ENCODE measurements at places on chromosomes 5 and 9. TPM values are rescaled to one million over a fixed set of nuclear protein-coding genes. Genes with fewer than 3 reads are reported as not detected.

Gene FSTL4
- not detected for total RNA-seq

Gene SLCO6A1
- total RNA-seq, result not detected

Gene CEL
- total RNA-seq, result 2.7 TPM

Gene ARHGEF37
- total RNA-seq, result 5.5 TPM

Gene FOXD4L6
- 0.20 TPM for total RNA-seq

Gene REXO4
- total RNA-seq, result 32.6 TPM

Gene FGF18
- total RNA-seq, result 1.1 TPM

Gene CCDC152
- 0.25 TPM for total RNA-seq

Gene IL7R
- total RNA-seq, result 0.41 TPM

Gene SLC25A2
- 0.33 TPM for total RNA-seq

Gene SPATA6L
- total RNA-seq, result 7.1 TPM

DNA sequence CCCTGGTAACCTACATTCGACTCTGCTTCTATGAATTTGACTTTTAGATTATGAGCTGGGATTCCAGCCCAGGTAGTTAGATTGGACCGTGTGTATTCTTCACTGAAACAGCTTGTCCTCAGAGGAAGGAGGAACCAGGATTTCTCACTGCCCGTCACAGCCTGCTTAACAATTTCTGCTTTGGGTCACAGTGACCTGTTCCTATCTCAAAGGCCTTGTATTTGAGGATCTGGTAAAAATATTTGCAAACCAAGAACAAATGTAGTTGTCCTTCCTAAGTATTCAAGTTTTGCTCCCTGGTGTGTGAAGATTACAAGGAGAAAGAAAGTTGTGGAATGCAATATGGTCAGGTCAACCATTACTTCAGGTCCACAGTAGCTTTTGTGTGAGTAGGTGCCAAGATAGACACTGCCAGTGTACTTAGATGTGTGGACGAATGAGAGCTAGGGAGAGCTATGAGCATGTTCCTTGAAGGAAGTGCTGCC is 55.1 kb downstream of the KIF4B start:
- no peaks in the 10 kb centered on the region for H3K36me3 ChIP-seq
- no peak overlapping the region for H3K27ac ChIP-seq
- no peak for DNase-seq
- H3K4me3 ChIP-seq, result no peak overlapping the region
- H3K27me3 ChIP-seq, result peaks cover 36% of the 10 kb centered on the region
- H3K4me1 ChIP-seq, result no peaks in the 10 kb centered on the region

- H3K36me3 ChIP-seq, result no peaks in the 10 kb centered on the region
- no peak overlapping the region for H3K27ac ChIP-seq
- no peaks in the 10 kb centered on the region for H3K4me1 ChIP-seq
- no peak for DNase-seq
- H3K27me3 ChIP-seq, result no peaks in the 10 kb centered on the region
Measured at GRCh38 chr5:102792705-102793104, 37.6 kb downstream of the PAM start.

DNA sequence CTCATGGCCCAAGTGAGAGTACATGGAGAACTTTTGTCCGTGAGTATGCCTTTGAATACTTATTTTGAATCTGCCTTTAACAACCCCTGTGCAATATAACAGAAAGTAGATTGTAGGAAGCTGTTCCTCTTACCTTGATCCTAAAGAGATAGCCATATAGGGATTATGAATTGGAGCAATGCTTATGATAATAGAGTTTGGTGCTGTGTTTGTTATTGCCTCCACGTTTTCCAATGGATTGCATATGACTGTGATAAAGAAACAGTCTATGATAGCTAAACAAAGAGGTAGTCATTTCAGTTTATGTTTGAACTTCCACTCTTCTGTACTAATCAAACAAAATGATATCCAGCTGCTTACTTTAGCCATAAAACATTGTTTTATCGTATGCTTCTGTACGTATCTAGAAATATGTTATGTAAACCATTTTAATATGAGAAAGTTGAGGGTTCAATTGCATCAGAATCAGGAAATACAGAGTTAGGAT is 199.6 kb upstream of the RGMB start:
- DNase-seq, result no peak
- H3K4me3 ChIP-seq, result no peak overlapping the region
- H3K27ac ChIP-seq, result no peak overlapping the region
- no peaks in the 10 kb centered on the region for H3K27me3 ChIP-seq

DNA sequence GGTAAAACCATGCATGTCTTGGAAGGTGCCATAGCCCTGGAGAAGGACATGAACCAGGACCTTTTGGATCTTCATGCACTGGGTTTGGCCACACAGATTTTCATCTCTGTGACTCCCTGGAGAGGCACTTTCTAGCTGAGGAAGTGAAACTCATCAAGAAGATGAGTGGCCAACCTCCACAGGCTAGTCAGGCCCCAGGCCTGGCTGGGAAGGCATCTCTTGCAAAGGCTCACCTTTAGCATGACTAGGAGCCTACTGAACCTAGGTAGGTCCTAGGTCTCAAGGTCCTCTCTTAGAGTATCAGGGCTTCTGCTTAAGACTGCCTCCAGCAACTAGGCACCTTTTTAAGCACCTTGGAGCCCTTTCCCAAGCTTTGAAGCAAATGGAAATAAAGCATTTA is 1448.7 kb upstream of the ACO1 start:
- H3K27me3 ChIP-seq, result no peaks in the 10 kb centered on the region
- DNase-seq, result no peak

DNA sequence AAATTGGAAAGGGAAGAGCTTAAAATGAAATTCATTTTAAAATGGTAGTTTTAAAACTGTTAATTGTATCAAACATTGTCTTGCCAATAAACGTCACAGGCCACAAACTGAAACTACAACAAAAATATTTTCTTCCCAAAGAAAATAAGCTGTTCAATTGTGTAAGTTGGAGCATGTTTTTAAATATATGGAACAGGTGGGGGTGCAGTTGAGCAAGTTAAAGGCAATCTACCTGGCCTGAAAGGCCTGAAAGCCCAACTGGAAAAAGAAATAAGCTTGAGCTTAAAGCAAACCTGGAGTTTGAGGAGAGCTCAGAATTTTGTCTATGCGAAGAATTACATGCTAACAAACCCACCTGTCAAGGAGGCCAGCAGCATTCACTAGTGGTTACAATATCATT is 439.5 kb downstream of the ACTL7B start:
- no peaks in the 10 kb centered on the region for H3K27me3 ChIP-seq
- H3K27ac ChIP-seq, result no peak overlapping the region
- no peak overlapping the region for H3K4me3 ChIP-seq
- DNase-seq, result no peak
- no peaks in the 10 kb centered on the region for H3K36me3 ChIP-seq

- DNase-seq, result no peak
- H3K4me3 ChIP-seq, result peak overlapping the region; percentile 79
- no peaks in the 10 kb centered on the region for H3K27me3 ChIP-seq
- peaks cover 22% of the 10 kb centered on the region for H3K4me1 ChIP-seq
- H3K36me3 ChIP-seq, result no peaks in the 10 kb centered on the region
- H3K27ac ChIP-seq, result no peak overlapping the region
Measured at GRCh38 chr5:177472460-177473442, 683 bp downstream of the DBN1 start.

GRCh38 chr5:6556802-6557102 is 76.1 kb downstream of the NSUN2 start:
- no peak overlapping the region for H3K27ac ChIP-seq
- no peak overlapping the region for H3K4me3 ChIP-seq
- peaks cover 93% of the 10 kb centered on the region for H3K27me3 ChIP-seq
- DNase-seq, result no peak
- no peaks in the 10 kb centered on the region for H3K4me1 ChIP-seq
- H3K36me3 ChIP-seq, result no peaks in the 10 kb centered on the region

- no peak overlapping the region for H3K27ac ChIP-seq
- peaks cover 51% of the 10 kb centered on the region for H3K27me3 ChIP-seq
- DNase-seq, result no peak
Measured at GRCh38 chr5:135434591-135435466, 12.3 kb downstream of the DCANP1 start.

GRCh38 chr5:127254729-127255284 is 35.8 kb upstream of the MEGF10 start:
- no peaks in the 10 kb centered on the region for H3K4me1 ChIP-seq
- H3K4me3 ChIP-seq, result no peak overlapping the region
- DNase-seq, result no peak

GRCh38 chr5:164058621-164059020 is 553.2 kb downstream of the MAT2B start:
- H3K27ac ChIP-seq, result no peak overlapping the region
- H3K4me1 ChIP-seq, result no peaks in the 10 kb centered on the region
- no peaks in the 10 kb centered on the region for H3K27me3 ChIP-seq
- no peak for DNase-seq
- no peaks in the 10 kb centered on the region for H3K36me3 ChIP-seq

DNA sequence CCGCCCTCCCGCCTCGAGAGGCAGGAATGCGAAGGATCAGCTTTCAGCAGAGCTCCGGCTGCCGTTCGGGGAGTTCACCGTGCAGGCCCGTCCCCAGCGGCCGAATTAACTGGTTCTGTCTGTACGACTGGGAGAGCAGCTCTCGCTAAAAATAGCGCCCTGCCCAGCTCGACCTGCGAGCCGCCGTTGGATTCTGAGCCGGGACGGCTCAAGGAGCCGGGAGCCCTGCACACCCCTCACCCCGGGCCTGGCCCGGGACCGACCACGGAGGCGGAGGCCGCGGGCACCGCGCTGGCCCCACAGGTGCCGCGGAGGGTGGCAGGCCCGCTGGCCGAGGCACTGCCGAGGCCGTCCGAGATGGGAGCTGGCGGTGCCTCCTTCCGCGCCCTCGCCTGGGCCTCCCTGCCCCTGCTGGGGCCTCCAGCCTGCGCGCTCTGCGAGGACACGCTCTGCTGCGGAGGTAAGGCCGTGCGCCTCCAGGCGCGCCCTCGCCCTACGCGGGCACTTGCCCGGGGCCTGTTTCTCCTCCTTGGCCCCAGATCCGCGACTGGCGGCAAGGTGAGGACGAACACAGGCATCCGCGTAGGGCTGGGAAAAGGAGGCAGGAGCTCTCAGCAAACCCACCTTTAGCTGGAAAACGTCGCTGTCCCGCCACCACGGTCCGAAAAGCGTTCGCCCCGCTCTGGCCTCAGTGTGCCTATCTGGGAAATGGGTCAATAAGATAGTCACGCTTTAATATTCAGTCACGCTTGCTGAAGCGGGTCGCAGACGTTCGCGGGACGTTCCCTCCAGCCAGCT is 53.1 kb upstream of the DAB2IP start:
- peaks cover 26% of the 10 kb centered on the region for H3K4me1 ChIP-seq
- no peaks in the 10 kb centered on the region for H3K27me3 ChIP-seq
- peak overlapping the region; percentile 56 for H3K27ac ChIP-seq

- peak overlapping the region; percentile 72 for H3K27ac ChIP-seq
- DNase-seq, result peak; percentile 44
- H3K36me3 ChIP-seq, result peaks cover 18% of the 10 kb centered on the region
- no peaks in the 10 kb centered on the region for H3K27me3 ChIP-seq
- H3K4me3 ChIP-seq, result no peak overlapping the region
- H3K4me1 ChIP-seq, result peaks cover 16% of the 10 kb centered on the region
Measured at GRCh38 chr9:95105519-95106287, 211.8 kb downstream of the FANCC start.

- no peaks in the 10 kb centered on the region for H3K36me3 ChIP-seq
- H3K4me1 ChIP-seq, result no peaks in the 10 kb centered on the region
- H3K27me3 ChIP-seq, result no peaks in the 10 kb centered on the region
- H3K4me3 ChIP-seq, result no peak overlapping the region
Measured at GRCh38 chr5:139964994-139965565, 78.0 kb downstream of the NRG2 start.
